Spinal cord (tissue), 10 donors: ENCODE measurements at places on chromosomes 7 and 10. TPM values are rescaled to one million over a fixed set of nuclear protein-coding genes. Genes with fewer than 3 reads are reported as not detected.

GRCh38 chr10:24968349-24968748 lies 15.9 kb upstream of the PRTFDC1 start:
- no peak for DNase-seq

- no peak for DNase-seq
Measured at GRCh38 chr10:132162021-132162531, 24.7 kb upstream of the DPYSL4 start.

DNA sequence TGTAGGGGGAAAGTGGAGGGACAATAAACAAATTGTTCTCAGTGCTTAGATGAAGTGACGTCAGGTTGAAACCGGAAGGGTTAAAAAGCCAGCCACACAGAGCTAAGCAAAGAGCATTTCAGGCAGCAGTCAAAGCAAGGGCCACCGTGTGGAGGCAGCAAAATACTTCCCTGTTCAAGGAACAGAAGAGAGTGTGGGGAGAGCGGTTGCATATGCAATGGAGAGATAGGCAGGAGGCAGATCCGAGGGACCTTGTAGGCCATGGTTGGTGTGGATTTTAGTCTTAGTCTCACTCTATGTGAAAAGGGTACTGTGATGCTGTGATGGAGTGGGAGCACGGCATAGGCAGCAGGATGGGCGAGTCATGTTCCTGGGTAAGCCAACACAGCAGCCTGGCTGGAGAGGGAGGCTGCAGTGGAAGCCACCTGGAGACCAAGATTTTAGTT lies 3.8 kb upstream of the STN1 start:
- DNase-seq = no peak

DNA sequence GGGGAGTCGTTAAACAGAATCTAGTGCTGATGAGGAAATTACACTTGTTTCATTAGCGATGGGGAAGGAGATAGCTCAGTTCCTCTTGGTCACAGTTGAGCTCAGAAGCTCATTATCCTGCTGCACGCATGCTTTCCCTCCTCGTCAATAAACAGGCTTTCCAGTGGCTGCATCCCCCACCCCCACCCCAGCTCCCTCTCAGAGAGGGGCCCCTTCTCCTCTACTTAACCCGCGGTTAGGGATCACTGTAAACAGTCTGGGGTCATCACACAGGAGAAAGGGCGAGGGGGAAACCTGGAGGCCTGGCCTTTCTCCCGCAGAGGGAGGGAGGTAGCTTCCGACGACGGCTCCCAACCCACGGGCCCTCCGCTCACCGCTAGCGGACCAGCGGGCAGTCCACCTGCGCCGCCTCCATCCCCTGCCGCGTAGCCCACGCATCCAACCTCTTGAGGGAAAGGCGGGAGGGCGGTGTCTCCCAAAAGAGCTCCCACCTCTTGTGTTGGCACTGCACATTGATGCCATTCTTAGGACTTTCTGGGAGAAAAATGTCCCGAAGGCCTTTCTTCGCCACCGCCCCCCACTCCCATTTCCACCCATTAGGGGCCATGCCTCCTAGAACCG lies 80.8 kb downstream of the PAX2 start:
- DNase-seq = no peak

DNA sequence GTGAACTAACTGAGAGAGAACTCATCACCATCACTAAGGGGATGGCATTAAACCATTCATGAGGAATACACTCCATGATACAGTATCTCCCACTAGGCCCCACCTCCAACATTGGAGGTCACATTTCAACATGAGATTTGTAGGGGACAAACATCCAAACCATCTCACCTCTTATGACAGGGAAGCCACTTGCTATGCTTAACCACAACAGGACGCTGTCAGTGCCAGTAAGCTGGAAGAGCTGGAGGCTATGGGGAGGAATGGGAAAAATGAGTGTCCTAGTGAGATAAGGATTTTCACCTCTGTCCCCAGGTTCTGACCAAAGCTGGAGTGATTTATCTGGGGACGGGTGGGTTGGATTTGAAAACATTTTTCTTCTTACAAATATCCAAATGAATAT lies 17.6 kb downstream of the PLCE1 start:
- DNase-seq = no peak

DNA sequence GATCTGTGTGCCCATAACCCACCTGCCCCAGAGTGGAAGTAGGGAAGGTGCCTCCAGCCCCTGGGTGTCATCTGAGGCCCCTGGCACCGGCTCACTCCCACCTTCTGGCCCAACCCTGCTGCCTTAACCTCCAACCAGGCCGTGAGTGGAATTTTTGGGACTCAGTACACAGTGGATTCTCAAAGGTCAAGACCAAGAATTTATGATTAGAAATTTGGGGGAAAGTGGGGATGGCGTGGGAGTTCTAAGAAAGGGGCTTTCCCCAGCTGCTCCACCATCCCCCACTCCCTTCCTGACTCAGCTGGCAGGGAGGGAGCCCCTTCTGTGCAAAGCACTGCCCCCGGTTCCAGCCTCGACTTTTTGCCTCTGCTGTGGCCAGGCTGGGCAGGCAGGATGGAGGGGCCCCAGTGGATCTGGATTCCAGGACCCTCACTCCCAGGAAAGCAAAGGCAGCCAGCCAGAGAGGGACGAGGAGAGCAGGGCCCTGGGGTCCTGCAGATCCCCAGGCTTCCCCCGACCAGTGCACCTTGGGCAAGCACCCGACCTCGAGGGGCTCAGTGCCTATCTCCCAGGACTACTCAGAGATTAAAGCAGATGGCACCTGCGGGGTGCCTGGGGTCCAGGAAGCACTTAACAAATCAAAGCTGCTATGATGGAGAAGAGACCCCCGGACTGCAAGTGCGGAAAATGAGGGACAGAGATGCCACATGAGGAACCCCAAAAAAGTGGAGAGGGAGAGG lies 12.8 kb downstream of the SPOCK2 start:
- DNase-seq = no peak

The ARMC10 gene
- 42.2 TPM for total RNA-seq

DNA sequence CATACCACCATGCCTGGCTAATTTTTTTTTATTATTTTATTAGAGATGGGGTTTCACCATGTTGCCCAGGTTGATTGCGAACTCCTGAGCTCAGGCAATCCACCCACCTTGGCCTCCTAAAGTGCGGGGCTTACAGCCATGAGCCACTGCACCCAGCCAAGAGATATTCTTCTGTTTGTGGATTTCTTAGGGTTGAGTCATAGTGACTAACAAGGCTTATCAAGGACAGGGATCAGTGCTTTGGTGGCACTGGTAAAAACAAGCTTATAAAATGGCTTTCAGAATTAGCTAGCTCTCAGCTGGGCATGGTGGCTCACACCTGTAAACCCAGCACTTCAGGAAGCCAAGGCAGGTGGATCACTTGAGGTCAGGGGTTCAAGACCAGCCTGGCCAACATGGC lies 122.4 kb downstream of the ZNF248 start:
- no peak for DNase-seq

- no peak for DNase-seq
Measured at GRCh38 chr10:51886438-51887068, 187.2 kb upstream of the CSTF2T start.

GRCh38 chr10:62939698-62940097 lies 123.5 kb upstream of the EGR2 start:
- no peak for DNase-seq

The PVRIG gene
- total RNA-seq = not detected
